T-helper 17 cell (primary cell): ENCODE measurements at places on chromosomes 7 and 10. TPM values are rescaled to one million over a fixed set of nuclear protein-coding genes. Genes with fewer than 3 reads are reported as not detected.

Gene GJC3
- total RNA-seq = 0.25 TPM

Gene HOXA10
- total RNA-seq = not detected

Gene CCAR1
- 71.5 TPM for total RNA-seq

DNA sequence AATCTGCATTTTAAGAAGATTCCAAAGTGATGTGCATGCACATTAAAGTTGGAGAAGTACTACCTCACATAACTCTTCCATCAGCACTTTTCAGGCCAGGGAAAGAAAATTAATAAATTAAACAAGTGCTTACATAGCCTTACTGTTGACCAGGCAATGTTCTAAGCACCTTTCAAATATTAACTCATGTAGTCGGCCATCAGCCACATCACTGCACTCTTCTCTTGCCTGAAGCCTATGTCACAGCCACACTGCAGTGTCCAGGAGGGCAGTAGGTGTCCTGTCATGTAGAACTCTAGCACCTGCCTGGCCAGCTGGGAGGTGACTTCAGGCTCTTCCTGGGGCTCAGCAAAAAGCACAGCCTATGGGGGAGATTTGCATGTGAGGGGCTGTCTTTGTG lies 71.5 kb downstream of the CDK1 start:
- DNase-seq = no peak

Gene PTN
- total RNA-seq = not detected

- no peak for DNase-seq
Measured at GRCh38 chr7:94632338-94633013, 23.5 kb downstream of the SGCE start.

DNA sequence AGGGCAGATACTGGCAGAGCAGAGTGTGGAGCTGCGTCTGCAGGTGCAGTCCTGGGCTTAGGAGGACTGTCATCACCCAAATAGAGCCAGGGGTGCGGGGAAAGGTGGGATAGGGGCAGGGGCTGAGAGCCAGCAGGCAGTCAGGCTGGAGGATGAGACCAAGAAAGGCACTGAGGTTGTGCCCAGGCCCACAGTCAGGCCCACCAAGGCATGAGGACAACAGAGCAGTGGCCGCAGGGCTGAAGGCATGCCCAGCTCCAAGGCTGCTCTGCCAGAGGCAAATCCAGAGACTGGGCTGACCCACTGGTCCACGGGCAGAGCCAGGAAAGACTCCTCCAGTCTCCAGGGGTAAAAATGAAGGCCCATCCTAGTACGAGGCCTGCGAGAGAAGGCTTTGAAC lies 24.4 kb upstream of the GATAD1 start:
- DNase-seq = no peak

Gene COL13A1
- not detected for total RNA-seq

Gene ZNF503
- 0.12 TPM for total RNA-seq

DNA sequence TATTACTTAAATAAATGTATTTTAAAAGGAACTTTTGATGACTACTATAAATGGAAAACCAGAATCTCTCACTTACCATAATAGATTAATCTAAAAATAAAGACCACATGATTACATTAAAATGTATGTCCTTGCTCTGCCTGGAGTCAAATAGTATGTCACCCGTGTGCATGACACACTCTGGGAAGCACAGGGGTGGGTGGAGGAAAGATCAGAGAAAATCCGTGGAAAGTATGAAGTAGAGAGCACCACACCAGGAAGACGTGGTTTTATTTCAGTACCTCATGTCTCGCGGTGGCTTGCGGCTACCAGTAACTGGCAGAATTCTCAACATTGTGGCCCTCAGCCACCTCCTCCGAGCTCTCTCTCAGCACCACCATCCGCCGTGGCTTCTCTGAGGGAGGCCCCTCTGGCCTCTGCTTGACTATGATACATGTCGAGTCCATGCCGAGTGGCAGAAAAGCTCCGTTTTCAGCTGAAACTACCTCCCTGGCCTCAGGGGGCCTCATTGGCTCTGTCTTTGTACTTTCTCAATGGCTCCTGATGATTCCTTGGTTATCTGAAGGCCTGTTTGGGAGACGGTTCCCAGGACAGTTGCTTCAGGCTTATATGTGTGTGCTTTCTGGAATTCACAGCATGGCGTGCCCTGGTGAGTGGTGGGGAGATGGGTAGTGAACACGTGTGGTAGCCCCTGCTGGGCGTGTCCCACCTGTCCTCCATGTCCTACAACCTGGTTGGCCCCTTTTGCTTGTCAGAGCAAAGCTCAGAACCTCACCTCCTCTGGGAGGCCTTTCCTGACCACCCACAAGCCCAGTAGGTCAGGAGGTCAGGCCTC lies 49.8 kb downstream of the LHPP start:
- DNase-seq = no peak

DNA sequence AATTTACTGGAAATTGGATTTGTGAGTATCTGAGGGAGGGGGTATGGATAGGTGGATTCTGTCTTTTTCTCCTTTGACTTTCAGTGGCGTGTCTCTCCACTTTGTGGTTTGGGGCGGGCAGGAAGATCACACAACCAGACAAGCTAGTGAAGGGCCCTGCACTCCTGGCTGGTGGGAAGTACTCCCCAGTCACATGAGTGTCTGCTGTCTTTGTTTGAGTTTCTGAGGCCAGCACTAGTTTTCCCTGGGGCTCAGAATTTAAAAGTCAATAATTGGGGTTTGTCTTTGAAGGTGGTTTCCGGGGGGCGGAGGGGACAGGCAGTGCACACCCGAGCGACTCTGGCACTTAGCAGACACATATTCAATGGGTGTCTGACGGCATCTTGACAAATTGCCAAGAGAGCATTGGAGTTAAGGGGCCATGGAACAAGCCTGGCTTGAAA lies 120.1 kb downstream of the WDFY4 start:
- no peak for DNase-seq

GRCh38 chr7:27527348-27527714 lies 135.4 kb downstream of the HIBADH start:
- no peak for DNase-seq

- no peak for DNase-seq
Measured at GRCh38 chr7:4033996-4034395, 648.1 kb upstream of the FOXK1 start.

DNA sequence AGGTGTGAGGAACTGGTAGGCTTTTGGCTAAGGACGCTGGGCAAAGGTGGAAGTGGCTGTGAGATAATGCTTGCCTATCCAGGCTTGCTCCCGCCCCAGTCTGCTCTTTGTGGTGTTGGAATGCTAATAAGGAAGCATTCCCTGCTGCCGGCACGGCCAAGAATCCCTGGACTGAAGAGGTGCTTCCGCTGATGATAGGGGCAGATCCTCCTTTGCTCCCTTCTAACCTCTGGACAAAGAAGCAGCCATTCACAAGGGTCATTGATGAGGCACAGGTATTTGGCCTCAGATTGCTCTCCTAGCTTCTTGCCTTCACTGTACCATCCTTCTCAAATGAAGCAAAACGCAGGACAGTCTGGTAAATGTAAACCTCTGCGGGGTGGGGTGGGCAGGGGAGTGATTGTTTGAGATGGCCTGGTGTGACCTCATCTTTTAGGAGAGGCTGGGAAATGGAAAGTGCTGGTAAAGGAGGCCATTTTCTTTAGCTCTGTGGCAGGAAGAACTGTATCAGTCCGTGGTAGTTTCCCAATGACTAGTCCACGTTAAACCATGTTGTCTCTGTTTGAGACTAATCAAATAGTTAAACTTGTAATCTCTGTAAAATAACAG lies 1.7 kb downstream of the PGAM1 start:
- DNase-seq = no peak

DNA sequence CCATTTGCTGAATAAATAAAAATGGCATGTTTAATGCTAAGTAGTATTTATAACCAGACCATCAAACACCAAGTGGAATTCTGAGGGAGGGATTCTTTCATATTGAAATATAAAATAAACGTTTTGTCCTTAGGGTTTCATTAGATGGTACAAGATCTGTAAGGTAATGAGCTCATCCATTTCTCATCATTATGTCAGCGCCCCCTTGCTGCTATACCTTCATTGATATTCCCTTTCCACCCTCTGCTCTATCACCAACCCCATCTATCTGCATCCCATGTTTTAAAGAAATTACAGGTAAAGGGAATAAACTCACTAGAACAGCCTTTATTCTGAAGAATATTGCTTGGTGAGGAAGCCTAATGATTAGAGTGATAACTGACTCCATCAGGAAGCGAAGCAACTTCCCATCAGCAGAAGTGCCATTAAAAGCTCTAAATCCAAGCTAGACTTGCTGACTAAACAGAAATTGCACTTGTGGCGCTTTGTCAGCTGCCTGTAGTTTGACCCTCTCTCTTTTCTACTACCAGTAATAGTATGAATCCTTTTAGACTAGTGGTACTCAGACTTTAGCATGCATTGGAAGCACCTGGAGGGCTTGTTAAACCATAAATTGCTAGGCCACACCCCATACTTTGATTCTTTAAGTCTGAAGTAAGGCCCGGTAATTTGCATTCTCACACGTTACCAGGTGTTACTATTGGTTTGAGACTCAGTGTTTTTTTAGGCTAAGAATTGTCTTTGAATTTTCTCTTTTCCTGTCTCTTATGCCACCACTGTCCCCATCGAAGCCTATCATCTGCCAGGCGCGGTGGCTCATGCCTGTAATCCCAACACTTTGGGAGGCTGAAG lies 27.5 kb downstream of the ADD3 start:
- no peak for DNase-seq

Gene STK31
- total RNA-seq = 0.26 TPM

GRCh38 chr7:144379776-144380384 lies 23.6 kb downstream of the NOBOX start:
- no peak for DNase-seq

DNA sequence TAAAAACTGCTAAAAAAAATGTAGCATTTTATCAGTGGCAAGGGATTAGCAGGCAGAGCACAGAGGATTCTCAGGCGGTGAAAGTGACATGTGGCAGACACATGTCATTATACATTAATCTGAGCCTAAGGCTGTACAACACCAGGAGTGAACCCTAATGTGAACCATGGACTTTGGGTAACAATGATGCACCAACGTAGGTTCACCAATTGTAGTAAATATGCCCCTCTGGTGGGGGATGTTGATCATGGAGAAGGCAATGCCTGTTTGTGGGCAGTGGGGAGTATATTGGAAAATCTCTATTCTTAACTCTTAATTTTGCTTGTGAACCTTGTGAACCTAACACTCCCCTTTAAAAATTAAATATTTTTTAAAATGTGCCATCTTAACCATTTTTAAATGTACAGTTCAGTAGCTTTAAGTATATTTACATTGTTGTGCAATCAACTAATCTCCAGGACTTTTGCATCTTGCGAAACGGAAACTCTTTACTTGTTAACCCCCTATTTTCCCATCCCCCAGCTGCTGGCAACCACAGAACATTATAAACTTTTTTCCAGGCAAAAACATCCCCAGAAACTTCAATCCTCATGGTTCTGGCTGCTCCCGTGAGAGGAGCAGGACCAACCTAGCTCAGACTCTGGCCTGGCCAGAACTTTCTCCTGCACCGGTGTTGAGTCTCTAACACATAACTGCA lies 29.9 kb downstream of the LRRC20 start:
- no peak for DNase-seq

DNA sequence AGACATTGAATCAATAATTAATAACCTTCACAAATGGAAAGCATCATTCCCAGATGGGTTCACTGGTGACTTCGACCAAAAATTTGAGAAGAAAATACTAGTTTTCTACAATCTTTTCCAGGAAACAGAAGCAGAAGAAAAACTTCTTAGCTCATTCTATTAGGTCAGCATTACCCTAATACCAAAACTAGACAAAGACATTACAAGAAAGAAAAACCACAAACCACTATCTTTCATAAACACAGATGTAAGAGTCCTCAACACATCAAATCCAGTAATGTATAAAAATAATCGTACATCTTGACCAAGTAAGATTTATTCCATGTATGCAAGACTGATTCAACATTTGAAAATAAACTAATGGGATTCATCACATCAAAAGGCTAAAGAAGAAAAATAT lies 64.0 kb upstream of the CDK1 start:
- no peak for DNase-seq

Gene DOCK1
- not detected for total RNA-seq

GRCh38 chr7:134357486-134357885 lies 40.8 kb upstream of the SLC35B4 start:
- no peak for DNase-seq

GRCh38 chr7:79282070-79282694 lies 171.3 kb downstream of the MAGI2 start:
- DNase-seq = no peak

DNA sequence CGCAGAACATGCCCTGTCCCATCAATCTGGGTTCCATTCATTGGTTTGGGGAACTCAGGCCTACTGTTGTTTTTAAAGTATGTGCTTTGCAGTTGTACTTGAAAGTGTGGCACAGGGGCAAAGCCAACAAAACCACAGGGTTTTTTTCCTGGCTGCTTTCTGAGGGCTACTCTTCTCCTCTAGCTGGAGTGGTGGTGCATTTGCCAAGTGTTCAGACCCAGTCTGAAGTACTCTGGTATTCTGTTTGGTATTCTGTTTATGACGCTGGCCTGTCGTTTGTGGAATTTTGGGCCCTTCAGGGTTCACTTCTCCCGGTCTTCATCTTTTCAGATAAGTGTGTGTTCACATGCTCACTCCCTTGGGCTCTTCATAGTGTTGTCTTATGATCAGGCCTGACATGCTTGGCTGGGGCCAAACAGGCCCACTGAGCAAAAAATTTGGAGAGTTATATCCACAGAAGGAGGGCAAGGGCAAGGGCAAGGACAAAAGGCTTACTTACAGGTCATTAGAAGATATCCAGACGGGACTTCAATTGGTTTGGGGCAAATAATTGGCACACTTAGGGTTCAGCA lies 26.3 kb downstream of the SLC26A4 start:
- no peak for DNase-seq

Gene MINDY4
- total RNA-seq = 1.8 TPM

DNA sequence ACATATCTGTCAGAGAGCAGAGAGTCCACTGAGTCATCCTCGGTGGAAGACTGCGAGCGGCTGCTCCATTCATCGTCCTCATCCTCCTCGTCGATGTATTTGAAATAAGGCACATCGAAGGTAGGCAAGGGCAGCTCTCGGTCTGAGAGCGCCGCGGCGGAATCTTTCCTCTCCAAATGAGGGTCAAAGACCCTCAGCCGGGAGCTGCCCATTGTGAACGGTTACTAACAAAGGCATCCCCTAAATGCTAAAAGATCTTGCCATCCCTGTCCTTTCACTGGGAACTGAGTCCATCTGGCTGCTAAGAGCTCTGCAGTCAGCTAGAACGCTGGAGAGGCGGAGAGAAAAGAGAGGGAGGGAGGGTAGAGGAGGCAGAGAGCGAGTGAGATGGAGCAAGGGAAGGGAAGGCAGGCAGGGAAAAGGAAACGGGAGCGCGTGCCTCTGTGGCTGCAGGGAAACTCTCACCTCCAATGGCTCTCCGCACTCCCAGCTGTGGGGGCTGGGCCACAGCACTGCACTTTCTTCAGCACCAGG lies 163.4 kb downstream of the RAPGEF5 start:
- DNase-seq = no peak
